ENCODE measurements at places on chromosomes 2 and 18.

- no peak for DNase-seq
- H3K36me3 ChIP-seq: no peaks in the 10 kb centered on the region
- no peaks in the 10 kb centered on the region for H3K27me3 ChIP-seq
- H3K4me1 ChIP-seq: peaks cover 5% of the 10 kb centered on the region
- no peak overlapping the region for H3K4me3 ChIP-seq
Observed at GRCh38 chr2:43201016-43201415, 25.4 kb downstream of the ZFP36L2 start.

DNA sequence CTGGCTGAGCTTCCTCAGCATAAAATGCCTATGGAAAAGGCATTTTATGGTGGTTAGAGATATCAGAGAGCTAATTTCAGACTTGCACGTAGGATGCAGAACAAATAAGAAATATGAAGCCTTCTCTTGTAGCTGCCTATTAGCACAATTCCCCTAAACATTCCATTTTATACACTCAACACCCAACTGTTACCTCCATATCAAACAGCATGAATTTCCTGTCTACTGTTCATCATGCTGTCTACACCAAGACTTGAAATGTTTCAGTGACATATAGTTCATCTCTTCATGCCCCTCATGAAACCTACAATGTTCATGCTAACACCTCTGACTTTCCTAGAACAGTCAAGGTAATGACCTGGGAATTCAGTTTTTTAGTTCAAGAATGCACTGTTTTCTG lies 249.9 kb downstream of the PIEZO2 start:
- H3K4me1 ChIP-seq: no peaks in the 10 kb centered on the region
- H3K36me3 ChIP-seq: no peaks in the 10 kb centered on the region
- no peaks in the 10 kb centered on the region for H3K27me3 ChIP-seq
- H3K4me3 ChIP-seq: no peak overlapping the region
- no peak for DNase-seq

DNA sequence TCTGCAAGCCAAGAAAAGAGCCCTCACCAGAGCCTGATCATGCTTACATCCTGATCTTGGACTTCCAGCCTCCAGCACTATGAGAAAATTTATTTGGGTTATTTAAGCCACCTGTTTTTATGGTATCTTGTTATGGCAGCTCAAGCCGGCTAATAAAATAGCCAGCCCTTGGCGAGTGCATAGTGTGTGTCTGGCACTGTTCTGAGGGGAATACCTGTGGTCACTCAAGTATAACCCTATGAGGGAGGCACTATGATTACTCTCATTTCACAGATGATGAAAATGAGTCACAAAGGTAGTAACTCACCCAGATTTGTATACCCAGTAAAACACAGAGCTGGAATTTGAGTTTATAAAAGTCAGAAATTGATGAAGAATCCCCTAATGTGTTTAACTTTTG lies 556.9 kb upstream of the SETBP1 start:
- H3K4me3 ChIP-seq: no peak overlapping the region
- H3K36me3 ChIP-seq: no peaks in the 10 kb centered on the region
- H3K4me1 ChIP-seq: no peaks in the 10 kb centered on the region
- H3K27me3 ChIP-seq: no peaks in the 10 kb centered on the region

GRCh38 chr2:51706220-51706619 lies 674.3 kb upstream of the NRXN1 start:
- no peaks in the 10 kb centered on the region for H3K36me3 ChIP-seq
- H3K27me3 ChIP-seq: no peaks in the 10 kb centered on the region
- H3K4me3 ChIP-seq: no peak overlapping the region
- no peak overlapping the region for H3K27ac ChIP-seq

DNA sequence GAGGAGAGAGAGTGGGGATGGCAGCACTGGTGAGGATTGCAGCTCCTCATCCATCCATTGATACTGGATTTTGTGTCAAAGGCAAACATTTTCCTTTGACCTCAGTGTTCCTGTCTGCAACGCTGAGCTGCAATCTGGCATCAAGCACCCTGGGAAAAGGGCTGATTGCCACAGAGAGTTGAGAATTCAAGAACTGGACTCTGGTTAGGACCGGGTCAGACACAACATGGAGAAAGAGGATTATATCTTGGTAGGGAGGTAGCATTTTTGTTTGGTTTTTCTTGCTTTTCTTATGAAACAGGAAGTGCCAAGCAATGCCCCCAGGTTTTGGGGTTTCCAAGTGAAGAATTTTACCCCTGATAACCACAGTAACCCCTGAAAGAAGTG lies 81.9 kb upstream of the PKDCC start:
- no peaks in the 10 kb centered on the region for H3K27me3 ChIP-seq
- H3K36me3 ChIP-seq: no peaks in the 10 kb centered on the region
- H3K27ac ChIP-seq: no peak overlapping the region
- H3K4me3 ChIP-seq: no peak overlapping the region
- DNase-seq: no peak

GRCh38 chr18:8367217-8367988 lies 241.8 kb upstream of the RAB12 start:
- peak; percentile 80 for DNase-seq
- H3K4me1 ChIP-seq: peaks cover 6% of the 10 kb centered on the region
- no peak overlapping the region for H3K4me3 ChIP-seq
- no peaks in the 10 kb centered on the region for H3K27me3 ChIP-seq

- no peak overlapping the region for H3K4me3 ChIP-seq
- H3K36me3 ChIP-seq: no peaks in the 10 kb centered on the region
- H3K4me1 ChIP-seq: no peaks in the 10 kb centered on the region
- H3K27ac ChIP-seq: no peak overlapping the region
Observed at GRCh38 chr2:30310955-30311354, 79.6 kb downstream of the LBH start.

GRCh38 chr2:237660381-237660900 lies 33.1 kb downstream of the LRRFIP1 start:
- H3K4me3 ChIP-seq: no peak overlapping the region
- H3K36me3 ChIP-seq: no peaks in the 10 kb centered on the region
- no peaks in the 10 kb centered on the region for H3K27me3 ChIP-seq
- H3K4me1 ChIP-seq: peaks cover 5% of the 10 kb centered on the region

DNA sequence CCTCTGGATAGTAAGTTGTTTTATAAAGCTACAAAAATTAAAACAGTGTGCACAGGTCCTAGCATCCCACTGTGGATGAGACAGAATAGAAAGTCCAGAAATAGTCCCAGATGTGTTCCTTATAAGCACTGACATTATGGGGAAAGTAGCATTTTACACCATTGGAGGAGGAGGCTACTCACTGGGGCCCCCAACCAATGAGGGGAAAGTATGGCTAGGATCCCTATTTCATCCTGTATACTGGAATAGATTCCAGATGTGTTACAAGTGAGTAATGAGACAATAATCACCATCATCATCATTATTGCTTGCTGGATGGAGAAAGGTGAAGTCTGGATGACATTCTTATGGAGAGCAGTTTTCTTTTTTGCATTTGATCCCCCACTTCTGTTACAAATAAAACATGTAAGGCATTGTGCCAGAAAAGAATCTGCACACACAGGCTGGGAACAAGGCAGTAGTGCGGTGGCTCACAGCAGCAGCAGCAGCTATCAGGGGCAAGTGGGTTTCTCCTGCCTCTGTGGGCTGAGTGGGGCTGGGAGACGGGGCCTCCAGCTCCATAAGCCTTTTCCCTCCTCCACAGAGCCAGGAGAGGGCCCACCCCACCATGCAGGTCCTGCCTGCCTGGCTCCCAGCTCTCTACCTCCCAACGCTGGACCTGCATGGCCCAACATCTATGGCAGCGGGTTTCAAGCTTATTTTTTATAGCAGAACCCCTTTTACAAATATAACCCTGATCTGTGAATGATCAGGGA lies 5.0 kb downstream of the ARID5A start:
- peaks cover 3% of the 10 kb centered on the region for H3K27me3 ChIP-seq
- no peak overlapping the region for H3K4me3 ChIP-seq
- no peaks in the 10 kb centered on the region for H3K36me3 ChIP-seq
- DNase-seq: no peak
- H3K27ac ChIP-seq: no peak overlapping the region

DNA sequence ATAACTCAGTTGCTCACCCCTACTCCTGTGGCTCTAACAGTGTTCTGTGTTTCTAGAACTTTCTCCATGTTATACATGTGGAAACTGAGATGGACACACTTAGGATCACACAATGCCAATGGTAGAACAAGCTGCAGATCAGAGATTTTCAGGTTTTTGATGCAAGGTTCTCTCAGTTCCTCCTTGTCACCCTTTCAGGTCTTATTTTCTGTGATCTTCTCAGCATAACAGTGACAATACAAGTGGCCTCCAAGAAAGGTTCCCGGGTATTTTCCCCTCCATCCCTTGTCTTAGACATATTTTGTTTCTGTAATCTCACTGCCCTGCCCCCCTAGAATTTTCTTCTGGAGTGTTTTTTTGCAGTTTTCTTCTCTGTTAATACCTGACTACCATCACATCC lies 6.2 kb upstream of the MGAT5 start:
- DNase-seq: no peak
- peaks cover 11% of the 10 kb centered on the region for H3K4me1 ChIP-seq
- H3K4me3 ChIP-seq: no peak overlapping the region
- H3K36me3 ChIP-seq: no peaks in the 10 kb centered on the region
- H3K27me3 ChIP-seq: no peaks in the 10 kb centered on the region
- H3K27ac ChIP-seq: no peak overlapping the region

GRCh38 chr18:43785158-43785557 lies 507.9 kb upstream of the SYT4 start:
- H3K36me3 ChIP-seq: no peaks in the 10 kb centered on the region
- H3K4me1 ChIP-seq: no peaks in the 10 kb centered on the region
- no peak overlapping the region for H3K27ac ChIP-seq

- H3K27me3 ChIP-seq: no peaks in the 10 kb centered on the region
- no peak overlapping the region for H3K4me3 ChIP-seq
- no peaks in the 10 kb centered on the region for H3K36me3 ChIP-seq
- H3K27ac ChIP-seq: no peak overlapping the region
Observed at GRCh38 chr2:42566837-42567321, 1.6 kb upstream of the MTA3 start.

- H3K27ac ChIP-seq: no peak overlapping the region
- DNase-seq: peak; percentile 0
- no peaks in the 10 kb centered on the region for H3K4me1 ChIP-seq
- H3K27me3 ChIP-seq: no peaks in the 10 kb centered on the region
- H3K4me3 ChIP-seq: no peak overlapping the region
- H3K36me3 ChIP-seq: no peaks in the 10 kb centered on the region
Observed at GRCh38 chr2:116580209-116580608, 1234.3 kb upstream of the DDX18 start.

- H3K4me1 ChIP-seq: no peaks in the 10 kb centered on the region
- H3K4me3 ChIP-seq: no peak overlapping the region
- no peaks in the 10 kb centered on the region for H3K27me3 ChIP-seq
- no peak for DNase-seq
Observed at GRCh38 chr18:3485153-3486149, 35.5 kb downstream of the TGIF1 start.

GRCh38 chr18:22579271-22579670 lies 161.6 kb upstream of the CTAGE1 start:
- no peaks in the 10 kb centered on the region for H3K36me3 ChIP-seq
- H3K4me1 ChIP-seq: no peaks in the 10 kb centered on the region
- no peaks in the 10 kb centered on the region for H3K27me3 ChIP-seq
- no peak overlapping the region for H3K27ac ChIP-seq
- H3K4me3 ChIP-seq: no peak overlapping the region

All from mesendoderm (in vitro differentiated cells).